ENCODE measurements at places on chromosomes 5 and 9.

DNA sequence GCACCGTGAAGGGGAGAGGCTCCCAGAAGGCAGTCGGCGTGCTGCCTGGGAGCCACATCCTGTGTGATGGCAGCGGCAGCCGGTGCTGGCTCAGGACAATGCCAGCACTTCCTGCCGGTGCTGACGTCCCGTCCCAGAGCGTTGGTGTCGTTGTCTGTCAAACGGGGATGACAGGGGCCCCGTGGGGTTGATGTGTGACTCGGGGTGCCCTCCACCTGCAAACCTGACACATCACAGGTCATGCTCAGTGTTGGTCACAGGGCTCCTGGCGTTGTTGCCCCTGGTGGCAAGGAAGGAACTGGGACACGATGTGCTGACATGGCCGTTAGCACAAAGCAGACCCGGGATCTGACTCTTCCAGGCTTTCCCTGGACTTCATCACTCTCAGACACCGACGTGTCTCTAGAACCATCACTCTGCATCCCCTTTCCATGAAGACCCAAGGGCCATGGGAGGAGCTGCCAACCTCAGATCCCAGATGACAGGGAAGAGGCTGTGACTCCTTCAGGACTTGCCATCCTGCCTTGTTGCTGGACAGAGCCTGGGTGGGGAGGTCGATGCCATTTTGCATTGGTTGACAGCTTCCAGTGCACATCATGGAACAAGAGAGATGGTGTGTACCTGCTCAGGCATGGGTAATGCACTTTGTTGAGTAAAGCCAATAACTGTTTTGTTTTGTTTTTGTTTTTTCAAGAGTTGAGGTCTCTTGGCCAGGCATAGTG lies 21.5 kb downstream of the PLPP7 start:
- no peak for DNase-seq

GRCh38 chr9:124553738-124554137 lies 46.5 kb upstream of the NR5A1 start:
- DNase-seq, result no peak

DNA sequence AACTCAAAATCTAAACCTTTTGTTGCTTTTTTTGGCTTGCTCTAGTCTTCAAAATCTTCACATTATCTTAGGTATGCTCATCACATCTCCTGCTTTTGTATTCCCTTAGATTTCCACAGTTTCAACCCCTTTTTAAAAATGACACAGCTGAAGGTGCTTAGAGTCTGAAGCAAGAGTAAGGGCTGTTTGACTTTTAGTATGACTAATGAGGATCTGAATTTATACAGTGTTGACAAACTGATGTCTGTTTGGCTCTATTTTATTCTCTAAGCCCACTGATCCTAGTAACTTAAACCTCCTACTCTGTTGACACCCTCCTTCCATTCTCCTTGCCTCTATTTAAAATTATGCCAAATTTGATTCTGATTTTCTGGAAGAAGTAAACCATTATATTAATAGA lies 200.1 kb downstream of the MCTP1 start:
- DNase-seq, result no peak

DNA sequence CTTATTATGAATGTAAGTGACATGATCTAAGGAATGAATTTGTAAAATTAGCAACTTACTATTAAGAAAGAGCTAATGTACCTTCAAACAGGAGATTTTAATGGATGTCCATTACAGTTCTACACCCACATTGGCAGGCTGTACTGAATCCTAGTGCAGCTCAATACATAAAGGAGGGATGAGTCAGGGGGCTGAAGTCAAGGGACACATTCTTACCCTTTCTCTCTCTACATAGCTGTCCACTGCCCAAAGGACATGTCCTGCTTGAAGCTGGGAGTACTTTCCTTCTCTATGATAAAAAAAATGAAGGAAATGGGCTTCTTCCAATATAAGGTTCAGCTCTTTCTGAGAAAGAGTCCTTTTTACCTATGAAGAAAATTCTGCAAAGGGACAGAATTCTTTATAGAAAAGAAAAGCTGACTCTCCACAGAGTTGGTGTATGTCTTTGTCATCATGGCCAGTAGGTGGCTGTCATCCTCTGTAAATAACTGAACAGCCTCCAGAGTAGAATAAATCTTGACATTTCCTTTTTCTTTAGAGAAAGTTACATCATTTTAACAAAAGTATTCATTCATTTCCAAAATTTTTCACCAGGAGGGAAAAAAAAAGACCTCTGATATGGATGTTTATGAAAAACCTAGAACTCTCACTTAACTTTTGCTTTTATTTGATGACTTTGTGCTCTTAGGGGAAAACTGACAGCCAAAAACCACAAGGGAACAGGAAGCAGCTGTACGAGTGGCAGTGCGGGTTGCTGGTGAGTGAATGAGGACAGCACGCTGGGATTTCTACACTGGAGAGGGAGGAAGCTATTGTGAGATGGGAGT lies 13.1 kb upstream of the IFNA14 start:
- DNase-seq, result no peak

- no peak for DNase-seq
Observed at GRCh38 chr9:76379494-76379893, 14.7 kb downstream of the RFK start.

DNA sequence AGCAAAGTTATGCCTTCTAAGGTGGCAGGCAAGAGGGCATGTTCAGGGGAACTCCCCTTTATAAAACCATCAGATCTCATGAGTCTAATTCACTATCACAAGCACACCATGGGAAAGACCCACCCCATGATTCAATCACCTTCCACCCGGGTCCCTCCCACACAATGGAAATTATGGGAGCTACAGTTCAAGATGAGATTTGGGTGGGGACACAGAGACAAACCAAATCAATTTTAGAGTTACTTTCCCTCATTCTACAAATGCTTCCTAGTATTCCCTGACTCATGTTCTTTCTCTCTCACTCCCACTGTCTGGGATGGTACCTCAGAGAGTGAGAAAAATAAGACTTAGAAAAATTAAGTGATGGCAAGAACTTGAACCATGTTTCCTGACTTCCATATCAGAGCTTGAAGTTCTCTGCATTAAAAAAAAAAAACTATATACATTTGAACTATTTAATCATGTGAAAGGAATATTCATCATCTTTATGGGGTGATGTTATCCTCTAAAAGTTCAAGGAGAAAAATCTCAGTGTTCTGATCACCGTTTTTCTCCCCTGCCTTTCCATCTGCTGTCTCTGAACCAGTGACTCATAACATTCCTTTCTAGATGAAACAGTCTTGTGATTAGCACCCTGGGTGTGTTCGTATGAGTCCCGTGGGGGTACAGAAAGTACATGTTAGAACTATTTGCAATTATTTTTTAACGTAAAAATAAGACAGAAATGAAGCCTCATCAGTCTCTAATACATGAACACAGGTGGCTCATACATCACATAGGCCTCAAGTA lies 282.9 kb downstream of the SLF1 start:
- DNase-seq, result no peak

DNA sequence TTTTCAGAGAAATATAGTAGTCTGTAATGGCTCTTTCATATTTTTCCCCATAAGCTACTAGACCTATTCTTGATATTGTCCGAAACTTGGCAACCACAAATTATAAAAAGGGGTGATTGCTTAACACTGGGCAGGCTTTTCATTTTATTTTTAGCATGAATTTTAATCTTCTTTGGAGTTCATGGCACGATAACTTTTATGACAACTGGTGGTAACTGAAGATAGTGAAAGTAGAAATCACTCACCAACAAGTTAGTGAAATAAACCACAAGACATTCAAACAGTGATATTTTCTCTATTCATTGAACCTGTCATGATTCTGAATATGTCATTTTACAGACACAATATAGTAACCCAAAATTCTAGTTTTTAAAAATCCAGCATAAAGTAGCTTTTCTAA lies 213.9 kb downstream of the PRDM9 start:
- no peak for DNase-seq

DNA sequence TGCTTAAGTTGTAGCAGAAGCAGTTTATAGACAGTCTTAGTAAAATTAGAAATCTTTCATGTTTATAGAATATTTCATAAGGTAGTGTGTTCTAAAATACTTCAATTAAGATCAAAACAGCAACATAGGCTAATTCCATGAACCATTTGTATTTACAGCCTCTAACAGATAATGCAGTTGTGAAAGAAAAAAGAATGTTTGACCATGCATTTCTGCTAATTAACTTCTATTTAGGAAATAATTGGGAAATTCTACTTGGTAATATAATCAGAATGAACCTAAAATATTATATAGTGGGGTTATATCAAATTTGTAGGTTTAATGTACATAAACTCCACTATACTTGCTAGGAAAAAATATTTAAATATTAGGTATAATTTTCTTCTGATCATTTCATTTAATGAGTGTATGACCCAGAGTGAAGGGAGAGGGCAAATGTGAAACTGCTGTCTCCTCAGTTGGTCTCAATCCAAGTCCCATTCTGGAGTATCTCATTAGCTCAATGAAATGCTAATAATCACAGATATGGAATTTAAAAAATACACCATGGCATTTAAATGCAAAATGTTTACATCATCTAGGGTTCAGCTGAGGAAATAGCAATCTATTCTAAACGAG lies 34.9 kb downstream of the ALDH1A1 start:
- no peak for DNase-seq

DNA sequence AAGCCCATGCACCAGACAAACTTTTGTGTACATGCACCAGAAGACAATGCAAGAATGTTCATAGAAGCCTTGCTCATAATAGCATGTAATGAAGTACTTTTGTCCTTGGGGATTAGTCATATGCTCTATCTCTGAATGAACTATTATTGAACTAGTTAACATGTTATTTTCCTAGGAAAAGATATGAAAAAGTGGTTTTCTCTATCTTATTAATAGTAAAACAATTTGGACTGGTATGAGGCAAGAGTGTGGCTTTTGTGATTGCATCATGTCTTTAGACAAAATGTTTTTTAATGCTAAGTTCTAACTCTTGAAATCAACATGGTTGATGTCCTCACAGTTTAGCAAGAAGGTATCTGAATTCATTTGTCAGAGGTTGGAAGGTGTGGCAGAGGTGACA lies 55.7 kb upstream of the SPDL1 start:
- no peak for DNase-seq

GRCh38 chr5:11905206-11905605 lies 960 bp upstream of the CTNND2 start:
- DNase-seq, result peak; percentile 73

DNA sequence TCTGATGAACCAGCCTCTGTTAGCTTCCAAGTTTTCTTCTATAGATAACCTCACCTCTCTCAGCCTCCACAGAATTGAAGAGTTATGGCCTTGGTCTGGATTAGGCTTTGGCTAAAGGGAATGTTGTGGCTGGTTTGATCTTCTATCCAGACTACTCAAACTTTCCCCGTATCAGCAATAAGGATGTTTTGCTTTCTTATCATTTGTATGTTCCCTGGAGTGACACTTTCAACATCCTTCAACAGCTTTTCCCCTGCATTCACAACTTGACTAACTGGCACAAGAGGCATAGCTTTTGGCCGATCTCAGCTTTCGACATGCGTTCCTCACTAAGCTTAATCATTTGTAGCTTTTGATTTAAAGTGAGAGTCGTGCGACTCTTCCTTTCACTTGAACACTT lies 28.1 kb upstream of the GNE start:
- no peak for DNase-seq

GRCh38 chr5:141515946-141516671 lies 27.2 kb downstream of the PCDHGC5 start:
- no peak for DNase-seq

- no peak for DNase-seq
Observed at GRCh38 chr5:42812620-42813019, 928 bp upstream of the SELENOP start.

DNA sequence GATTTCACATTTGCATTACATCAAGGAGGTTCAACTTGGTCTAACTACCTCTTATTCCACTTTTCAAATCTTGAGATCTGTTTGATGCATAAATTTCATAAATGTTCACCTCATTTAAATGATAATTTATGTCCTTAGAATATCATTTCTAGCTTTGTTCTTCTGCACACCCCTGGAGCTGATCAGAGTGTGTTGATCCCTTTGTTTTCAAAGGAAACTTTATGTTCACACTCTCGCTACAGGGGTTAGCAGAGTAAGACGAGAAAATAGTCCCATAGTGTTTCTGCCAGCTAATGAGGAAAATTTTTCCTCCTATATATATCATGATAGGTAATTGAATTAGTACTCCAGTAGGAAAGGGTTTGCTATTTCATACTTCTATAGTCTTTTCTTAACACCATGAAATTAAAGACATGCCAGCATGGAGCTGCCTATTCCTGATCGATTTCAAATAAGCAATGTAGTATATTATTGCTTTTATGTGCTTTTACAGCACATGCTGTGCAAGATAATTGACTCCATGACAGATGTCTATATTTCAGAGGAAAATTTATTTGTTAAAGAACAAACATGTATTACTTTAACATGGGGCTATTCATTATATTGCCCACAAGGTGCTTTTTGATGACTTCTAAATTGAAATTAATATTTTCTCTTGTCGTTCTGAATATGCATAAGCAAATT lies 4.8 kb upstream of the PAM start:
- no peak for DNase-seq

DNA sequence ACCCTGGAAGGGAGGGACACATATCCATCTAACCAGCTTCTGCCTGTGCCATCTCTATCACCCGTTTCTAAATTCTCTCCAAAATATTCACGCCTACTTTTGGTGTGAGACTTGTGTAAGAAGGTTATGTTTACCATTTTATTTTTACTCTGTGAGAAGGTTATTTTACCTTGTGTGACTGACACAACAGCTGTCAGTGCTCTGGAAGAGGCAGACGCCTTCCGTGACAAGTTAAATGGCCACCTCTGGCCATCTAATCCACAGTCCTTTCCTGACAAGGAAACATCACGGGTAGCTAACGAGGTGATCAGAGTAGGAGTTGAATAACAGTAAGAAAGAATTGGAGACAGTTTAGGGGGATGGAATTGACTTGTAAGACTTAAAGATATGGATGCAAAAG lies 443.8 kb upstream of the PIK3R1 start:
- DNase-seq, result no peak

DNA sequence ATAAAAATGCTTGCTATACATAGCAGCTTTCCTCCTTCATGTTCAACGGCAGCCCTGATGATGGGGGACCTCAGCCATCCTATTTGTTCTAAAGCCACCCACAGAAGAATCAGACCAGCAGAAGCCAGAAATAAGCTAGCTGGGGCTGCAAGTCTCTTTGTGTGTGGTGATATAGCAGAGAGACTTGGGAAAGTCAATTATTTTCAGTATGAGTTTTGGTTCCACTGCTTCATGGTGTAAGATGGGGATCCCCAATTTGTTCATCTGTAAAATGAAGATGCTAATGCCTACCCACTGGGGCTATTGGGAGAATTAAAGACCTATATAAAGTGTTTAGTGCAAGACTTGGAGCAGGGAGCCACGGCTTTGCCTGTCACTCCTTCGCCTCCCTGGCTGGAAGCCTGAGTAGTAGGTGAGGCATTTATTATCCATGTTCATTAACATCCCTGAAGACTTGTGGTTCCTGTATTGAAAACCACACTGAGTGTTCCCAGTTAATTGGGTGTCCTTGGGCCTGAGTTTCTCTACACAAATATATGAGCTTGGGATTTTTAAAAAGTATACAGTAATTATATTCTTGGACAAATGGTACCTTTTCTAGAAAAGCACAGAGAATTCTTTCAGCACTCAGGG lies 210.1 kb upstream of the SLC24A2 start:
- DNase-seq, result no peak
